ENCODE measurements at places on chromosomes 4 and X. TPM values are rescaled to one million over a fixed set of nuclear protein-coding genes. Genes with fewer than 3 reads are reported as not detected.

Gene CCKAR
- total RNA-seq = not detected

Gene ZMAT1
- 0.68 TPM for total RNA-seq

Gene TMSB4X
- 541 TPM for total RNA-seq

Gene PIM2
- 3.5 TPM for total RNA-seq

Gene GAGE2A
- not detected for total RNA-seq

Gene KLHL15
- total RNA-seq = 9.3 TPM
